Activated CD8-positive, alpha-beta memory T cell treated with anti-CD3 and anti-CD28 coated beads for 24 hours (primary cell): ENCODE measurements at places on chromosomes 12 and 14.

GRCh38 chr12:117026921-117027250 is 72.3 kb downstream of the TESC start:
- no peak for DNase-seq

GRCh38 chr14:100215330-100215885 is 23.5 kb upstream of the YY1 start:
- DNase-seq: no peak

GRCh38 chr12:59151243-59151642 is 230.9 kb upstream of the LRIG3 start:
- no peak for DNase-seq

GRCh38 chr12:65799331-65799730 is 25.0 kb upstream of the HMGA2 start:
- DNase-seq: no peak

GRCh38 chr14:74255281-74255680 is 16.0 kb downstream of the VSX2 start:
- DNase-seq: no peak

DNA sequence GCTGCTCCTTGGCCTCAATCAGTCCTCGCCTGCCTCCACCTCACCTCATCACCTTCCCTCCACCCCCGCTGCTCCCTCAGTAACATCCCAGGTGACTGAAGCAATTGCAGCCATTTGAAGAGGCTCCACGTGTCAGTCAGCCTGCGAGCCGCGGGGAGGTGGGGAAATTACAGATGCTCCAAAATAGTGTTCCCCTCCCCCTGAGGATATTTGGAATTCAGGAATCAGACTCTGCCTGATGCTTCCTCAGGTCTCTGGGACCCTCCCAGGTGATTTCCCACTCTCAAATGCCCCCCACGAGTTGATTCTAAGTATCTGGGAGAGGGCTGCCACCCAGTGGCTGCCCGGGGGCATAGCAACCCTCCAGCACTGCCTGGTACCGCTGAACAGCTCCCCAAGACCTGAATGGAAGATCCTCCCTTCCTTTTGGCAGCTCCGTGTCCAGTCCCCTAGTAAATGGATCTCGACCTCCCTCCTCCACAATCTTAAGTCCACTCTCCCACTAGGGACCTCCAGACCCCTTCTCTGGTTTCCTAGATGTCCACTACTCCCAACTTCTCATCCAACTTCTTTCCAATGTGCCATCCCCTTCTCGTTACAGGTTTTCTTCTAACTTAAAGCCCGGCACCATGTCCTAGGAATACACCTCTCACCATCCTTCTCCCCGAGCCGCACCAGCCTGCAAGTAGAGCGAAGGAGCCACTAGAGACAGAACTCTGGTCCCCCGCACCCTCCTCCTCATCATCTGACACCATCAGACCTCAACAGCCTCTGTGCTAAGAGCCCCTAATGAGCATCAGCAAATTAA is 1.4 kb upstream of the ASIC1 start:
- DNase-seq: peak; percentile 88

DNA sequence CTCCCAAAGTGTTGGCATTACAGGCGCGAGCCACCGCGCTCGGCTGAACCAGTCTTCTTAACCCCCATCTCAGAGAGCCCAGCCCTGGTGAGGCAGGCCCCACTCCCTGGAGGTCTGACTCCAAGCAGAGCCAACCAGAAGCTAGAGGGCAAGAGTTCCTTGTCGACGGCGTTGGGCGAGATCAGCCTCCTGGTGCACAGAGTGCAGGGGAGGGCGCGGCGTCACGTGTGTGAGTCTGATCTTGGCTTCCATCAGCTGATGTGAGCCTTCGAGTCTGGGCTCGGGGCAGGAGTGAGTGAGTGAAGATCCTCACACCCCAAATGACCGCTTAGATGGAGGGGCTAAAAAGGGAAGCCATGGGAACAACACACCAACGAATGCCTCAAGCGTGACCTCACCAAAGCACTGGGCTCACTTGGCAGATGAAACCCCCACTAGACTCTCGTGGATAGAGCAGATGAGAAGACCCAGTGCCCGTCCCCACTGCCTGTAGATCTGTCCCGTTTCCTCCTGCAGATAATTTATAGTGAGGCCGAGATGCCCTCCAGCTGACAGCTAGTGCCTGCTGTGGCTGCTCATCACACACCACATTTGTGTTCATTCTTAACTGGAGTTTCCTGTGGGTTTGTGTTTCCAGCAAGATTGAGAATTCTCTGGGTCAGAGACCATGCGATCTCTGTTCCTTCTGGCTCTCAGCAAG is 28.6 kb upstream of the ADGRD1 start:
- DNase-seq: no peak

GRCh38 chr12:66678338-66679275 is at the start of gene GRIP1:
TSS of gene GRIP1 (minus strand) at chr12:66679076. CDS start at chr12:66678904, 172 bp downstream.
- DNase-seq: no peak

DNA sequence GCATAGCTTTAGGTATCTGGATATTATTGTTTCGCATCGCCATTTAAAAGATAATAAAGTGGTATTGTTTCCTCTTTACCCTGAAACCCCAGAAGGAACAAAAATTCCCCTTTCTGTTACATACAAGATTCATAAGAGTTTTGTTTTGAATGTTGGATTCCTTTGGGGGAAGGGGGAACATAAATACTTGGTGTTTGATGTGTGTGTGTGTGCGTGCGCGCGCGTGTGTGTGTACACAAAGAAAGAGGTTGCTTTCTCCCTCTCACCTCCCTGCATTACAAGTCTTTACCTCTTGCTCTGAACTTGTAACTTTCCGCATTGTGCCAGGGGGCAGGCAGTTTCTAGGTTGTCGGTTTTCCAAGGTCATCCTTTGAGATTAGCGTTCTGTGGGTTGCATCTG is 76.4 kb downstream of the GPATCH2L start:
- DNase-seq: no peak

DNA sequence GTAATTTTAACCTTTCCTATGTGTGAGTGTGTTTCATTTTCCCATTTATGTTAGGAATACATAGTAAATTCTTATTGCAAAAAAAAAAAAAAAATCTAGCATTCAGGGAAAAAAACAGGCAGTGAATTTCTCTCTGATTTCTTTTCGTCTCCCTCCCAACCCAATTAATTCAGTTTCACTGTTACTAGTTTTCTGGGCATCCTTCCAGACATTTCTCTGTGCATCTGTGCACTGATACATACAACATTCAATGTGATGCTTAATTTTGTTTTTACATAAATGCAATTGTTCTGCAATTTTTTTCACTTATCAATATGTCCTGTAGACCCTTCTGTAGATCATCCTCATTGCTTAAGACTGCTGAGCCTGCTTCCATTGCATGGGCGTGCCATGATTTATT is 694.3 kb upstream of the TBX3 start:
- no peak for DNase-seq

DNA sequence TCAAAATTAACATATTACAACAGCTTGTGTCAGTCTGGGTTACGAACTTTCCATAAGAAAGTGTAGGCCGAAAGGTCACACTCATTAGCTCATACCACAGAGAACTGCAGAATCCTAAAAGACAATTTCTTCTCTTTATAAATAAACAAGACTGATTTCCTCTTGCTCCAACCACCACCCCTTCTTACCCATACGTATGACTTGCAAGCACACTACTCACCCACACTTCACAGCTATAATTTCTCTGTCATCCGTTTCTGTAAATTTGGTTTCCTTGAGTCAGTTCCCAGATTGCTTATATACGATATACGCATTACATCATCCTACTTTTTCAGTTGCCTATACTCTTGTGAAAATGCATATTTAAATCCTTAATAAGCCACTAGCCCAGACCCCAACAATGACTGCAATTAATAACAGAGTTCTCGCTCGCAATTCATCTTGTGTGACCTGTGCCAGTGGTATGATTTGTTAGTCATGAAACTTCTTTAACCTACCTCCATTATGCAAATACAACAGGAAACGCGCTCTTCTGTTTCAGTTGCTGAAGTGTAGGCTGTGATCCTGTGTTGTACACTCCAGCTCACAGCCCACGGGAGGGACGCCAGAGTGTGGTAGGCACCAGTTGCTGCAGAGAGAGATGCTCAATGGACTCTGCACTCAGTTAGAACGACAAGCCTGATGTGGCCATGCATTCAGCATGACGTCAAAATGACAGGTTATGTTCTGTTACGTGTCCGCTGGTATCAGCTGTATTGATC is 417.6 kb downstream of the PDZRN4 start:
- no peak for DNase-seq

DNA sequence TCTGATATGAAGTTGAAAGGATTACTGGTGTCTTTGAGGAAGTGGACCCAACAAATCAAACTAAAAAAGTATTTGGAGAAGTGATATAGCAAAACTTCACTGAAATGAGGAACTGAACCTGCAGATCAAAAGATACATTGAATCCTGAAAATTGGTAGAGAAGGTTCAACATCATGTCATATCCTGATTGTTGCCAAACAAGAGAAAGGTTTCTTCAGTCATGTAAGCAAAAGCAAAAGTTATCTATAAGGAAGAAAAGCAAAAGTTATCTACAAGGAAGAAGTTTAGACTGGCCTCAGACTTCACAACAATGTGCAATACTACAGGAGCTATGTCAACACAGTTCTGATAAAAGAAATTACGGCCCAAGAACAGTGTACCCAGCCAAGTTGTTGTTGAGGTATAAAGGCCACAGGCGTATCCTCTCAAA is 142.7 kb downstream of the RAD51B start:
- no peak for DNase-seq

- no peak for DNase-seq
Measured at GRCh38 chr14:102272392-102272791, 32.6 kb downstream of the MOK start.

DNA sequence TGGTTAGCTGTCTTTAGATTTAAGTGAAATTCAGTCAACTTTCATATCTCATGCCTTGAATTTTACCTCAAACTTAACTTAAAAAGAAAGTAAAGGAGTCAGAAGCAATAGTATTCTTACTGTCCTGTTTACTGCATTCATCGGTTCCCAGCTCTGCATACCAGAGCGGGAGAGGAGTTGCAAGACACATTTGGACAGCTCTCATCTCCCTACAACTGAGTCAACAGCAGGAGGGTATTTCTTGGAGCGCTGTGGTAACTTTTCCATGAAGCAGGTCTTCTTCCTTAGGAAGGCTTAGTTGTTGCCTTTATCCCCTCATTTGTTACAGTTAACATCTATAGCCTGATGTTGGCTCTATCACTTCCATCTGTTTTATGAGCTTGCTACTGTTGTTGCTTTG is 65.1 kb downstream of the TRMT5 start:
- DNase-seq: no peak

- no peak for DNase-seq
Measured at GRCh38 chr14:60975551-60975950, 5.3 kb downstream of the TRMT5 start.

DNA sequence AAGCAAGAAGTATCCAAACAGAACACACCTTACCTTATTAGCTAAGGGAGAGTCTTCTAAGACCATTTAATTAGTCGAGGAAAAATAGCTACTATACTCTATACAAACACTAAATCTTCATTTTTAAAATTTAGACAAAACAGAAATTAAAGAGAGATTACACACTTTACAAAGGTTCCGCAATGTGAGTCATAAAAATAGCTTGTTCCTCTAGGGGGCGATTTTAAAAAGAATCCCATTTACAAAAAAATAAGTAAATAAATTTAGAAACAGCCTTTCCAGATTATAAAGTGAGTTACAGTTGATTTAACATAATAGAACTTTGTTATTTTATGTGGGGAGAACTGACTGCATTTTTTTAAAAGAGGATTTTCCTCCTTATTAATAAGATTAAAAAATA is 201.6 kb downstream of the PAX9 start:
- DNase-seq: no peak

- no peak for DNase-seq
Measured at GRCh38 chr14:61416591-61416990, 95.2 kb downstream of the PRKCH start.

DNA sequence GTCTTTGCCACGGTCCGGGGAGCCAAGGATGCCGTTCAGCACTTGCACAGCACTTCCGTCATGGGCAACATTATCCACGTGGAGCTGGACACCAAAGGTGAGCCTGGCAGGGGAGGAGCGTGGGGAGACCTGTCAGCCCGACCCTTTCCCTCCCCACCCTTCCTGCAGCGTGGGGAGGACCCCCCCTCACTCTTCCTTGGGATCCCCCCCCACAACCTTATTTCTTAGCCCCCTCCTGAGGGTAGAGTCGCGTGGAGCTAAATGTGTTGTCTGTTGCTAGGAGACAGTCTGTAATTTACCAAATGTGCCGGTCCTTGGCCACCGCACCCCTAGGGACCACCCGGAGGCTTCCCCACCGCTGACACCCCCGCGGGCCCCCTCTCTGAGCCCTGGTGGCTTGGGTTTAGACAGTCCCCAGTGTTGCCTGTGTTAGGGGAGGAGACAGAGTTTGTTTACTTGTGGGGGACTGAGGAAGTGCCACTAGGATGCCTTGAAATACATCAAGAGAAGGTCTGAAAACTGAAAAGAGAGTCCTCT is 2.3 kb downstream of the SETD1B start:
- peak; percentile 66 for DNase-seq

DNA sequence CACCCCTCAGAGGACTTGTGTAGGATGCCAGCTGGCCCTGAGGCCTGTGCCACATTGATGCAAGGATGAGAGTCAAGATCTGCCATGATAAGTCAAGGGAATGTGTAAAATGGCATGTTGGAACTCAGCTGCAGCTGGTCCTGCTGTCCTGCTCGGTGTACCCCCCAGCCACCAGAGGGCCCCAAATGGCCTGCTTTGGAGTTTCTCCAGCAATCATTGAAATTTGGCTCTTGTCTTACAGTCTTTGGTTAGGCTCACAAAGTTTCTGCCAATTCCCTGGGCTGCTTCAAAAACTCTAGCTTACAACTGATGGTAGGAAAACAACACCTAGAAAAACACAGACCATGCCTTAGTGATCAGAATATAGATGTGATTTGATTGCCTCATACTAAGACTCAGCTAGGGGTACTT is 76.8 kb downstream of the HSD17B6 start:
- peak; percentile 60 for DNase-seq

- DNase-seq: no peak
Measured at GRCh38 chr12:84157170-84157569, 755.4 kb downstream of the SLC6A15 start.

DNA sequence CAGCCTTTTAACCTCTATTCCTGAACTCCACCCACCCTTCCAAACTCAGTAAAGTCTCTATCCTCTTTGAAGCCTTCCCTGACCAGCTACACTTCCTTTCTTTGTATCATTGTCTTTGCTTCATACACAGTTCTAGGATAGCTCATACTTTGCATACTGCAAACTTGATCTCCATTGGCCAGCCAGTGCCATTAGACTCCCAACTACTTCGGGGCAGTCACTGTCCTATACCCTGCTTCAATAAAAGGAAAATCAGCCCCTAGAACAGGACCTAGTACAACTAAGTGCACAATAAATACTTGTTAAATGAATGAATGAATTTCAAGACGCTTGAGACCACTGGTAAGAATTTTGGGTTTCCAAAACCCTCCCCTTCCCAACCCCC is 521 bp upstream of the PIP4K2C start:
- no peak for DNase-seq

- DNase-seq: no peak
Measured at GRCh38 chr14:65594153-65594881, 181.8 kb downstream of the FUT8 start.
